ENCODE measurements at places on chromosomes 2 and 18. TPM values are rescaled to one million over a fixed set of nuclear protein-coding genes. Genes with fewer than 3 reads are reported as not detected.

Gene DCDC2C
- not detected for total RNA-seq

Gene ALLC
- not detected for total RNA-seq

Gene OR6B2
- not detected for total RNA-seq

Gene RGPD5
- total RNA-seq, result 16.1 TPM

Gene UPP2
- not detected for total RNA-seq

- no peak for ATAC-seq
These were observed 5.4 kb downstream of the SCLY start for GRCh38 chr2:238066218-238066617.

GRCh38 chr2:43051338-43051737 lies 175.1 kb downstream of the ZFP36L2 start:
- ATAC-seq, result peak; percentile 92

DNA sequence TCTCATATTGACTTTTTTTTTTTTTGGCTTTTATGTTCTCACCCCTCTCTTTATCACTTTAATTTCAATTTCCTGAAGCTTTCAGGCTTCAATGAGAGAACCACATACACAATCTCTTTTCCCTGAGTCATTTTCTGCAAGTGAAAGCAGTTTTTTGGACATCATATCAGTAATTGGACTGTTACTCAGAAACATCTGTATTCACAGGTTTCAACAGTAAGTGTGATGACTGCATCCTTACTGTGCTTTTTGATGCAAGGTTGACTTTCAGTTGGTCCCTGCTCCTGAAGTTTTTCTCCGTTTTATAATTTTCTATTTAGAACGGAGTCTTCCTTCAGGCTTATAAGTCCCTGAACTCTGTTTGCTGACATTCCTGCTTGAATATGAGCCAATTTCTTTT lies 70.5 kb upstream of the CCBE1 start:
- ATAC-seq, result no peak

- ATAC-seq, result no peak
These were observed 220.0 kb downstream of the LDLRAD4 start for GRCh38 chr18:13438507-13439056.

- peak; percentile 62 for ATAC-seq
These were observed 919 bp upstream of the CYP1B1 start for GRCh38 chr2:38076710-38077430.

GRCh38 chr2:106792671-106793070 lies 93.3 kb downstream of the ST6GAL2 start:
- no peak for ATAC-seq

- ATAC-seq, result no peak
These were observed 81.7 kb downstream of the SPRED2 start for GRCh38 chr2:65350651-65351056.

DNA sequence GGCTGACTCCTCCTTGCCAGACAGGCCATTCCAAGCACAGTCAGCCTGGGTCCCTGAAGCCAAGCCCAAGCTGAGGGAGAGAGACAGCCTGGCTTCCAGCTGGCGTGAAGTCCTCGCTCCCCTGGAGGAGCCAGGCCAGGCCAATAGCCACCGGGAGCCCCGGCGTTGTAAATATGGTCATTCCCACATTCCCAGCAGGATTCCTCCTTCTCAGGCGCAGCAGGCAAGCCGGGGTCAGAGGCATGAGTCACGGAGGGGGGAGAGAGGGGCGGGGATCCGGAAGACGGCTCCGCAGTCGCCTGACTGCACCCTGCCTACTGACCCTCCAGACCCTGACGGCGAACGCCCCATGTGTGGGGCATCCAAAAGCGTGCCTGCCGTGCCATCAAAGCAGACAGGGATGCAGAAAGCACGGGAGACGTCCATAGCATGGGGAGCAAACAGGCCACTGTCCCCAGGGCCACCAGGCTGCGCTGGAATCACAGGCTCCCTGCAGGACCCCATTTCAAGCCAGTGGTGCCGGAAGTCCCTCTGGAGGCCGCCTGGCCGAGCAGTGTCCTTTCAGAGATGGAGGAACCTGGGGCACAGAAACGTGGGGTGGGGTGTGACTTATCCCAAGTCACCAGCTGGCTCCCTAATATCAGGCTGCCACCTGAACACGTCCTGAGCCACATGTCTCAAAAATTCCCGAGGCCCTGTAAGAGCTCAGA lies 48.2 kb downstream of the TWIST2 start:
- ATAC-seq, result peak; percentile 11

- ATAC-seq, result peak; percentile 62
These were observed 12.5 kb upstream of the HK2 start for GRCh38 chr2:74821177-74822126.

All from esophagus mucosa (tissue), 1 donor.